ENCODE measurements at places on chromosomes 7 and 10.

DNA sequence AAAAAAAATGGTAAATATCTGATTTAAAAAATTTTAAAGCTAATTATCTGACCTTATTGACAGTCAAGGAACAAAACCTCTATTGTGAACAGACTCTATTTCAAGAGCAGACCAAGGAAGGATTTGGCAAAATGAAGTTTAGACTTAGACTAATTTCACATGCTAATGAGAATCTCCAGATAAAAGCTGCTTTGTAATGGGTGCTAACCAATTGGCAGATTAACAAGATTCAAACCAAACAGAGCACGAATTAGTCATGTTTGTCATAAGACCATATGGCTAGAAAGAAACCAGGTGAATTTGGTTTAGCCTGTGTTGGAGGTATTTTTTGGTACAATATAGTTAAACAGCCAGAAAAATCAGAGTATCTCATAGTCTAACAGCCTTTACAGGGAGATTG, 429.1 kb upstream of the NFE2L3 start:
- DNase-seq = no peak

DNA sequence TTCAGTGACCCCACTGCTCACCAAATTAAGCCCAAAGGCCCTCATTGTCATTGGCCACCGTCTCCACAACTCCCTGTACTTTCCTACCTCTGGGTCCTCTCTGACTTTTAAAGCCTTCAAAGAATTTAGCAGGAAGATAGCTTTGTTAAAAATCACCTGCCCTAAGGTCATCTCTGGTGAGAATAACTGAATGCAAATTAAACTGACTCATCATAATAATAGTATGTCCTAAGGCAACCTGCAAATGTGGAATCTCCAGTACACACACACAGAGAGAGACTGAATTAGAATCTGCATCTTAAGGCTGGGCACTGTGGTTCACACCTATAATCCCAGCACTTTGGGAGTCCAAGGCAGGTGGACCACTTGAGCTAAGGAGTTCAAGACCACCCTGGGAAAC, 24.1 kb downstream of the OAT start:
- no peak for DNase-seq

DNA sequence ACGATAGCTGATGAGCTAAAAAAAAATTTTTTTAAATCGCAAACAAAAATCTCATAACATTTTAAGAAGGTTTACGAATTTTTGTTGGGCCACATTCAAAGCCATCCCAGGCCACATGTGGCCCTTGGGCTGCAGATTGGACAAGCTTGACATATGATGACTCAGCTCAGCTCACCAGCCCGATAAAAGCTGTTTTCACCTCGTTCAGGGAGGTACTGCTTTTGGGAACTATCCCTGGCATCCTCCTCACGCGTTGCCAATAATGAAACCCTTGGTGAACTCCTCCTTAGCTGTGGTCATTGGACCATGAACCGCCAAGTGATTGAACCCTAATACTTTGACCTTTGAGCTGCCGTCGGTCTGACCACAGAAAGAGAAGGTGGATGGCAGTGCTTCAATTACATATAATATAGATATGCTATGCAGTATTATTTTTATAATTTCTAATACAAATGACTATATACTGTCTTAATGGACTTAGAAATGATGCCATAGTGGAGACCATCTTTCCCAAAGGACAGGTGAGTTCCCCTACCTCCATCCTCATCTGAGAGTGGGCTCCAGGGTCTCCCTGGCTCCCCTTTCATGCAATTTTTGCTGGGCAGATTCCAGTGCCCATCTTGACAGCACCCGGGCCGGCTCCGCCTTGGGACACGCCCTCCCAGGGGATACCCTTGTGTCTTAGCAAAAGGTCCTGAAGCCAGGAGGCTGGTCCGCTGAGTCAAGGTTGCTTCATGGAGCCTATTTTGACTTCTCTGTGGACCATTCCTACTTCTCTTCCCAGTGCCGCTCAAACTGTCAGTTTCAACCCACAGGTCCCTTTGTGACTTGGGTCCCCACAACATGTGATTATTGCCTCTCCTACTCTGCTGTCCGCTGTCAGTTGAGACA, 707.2 kb downstream of the PARD3 start:
- DNase-seq = no peak

GRCh38 chr7:97024209-97025129, at the start of gene DLX5:
Gene DLX5 (minus strand): TSS chr7:97024831. CDS start chr7:97024623, 208 bp downstream.
- DNase-seq = no peak

GRCh38 chr7:191105-191980, 1.0 kb upstream of the FAM20C start:
- DNase-seq = no peak

DNA sequence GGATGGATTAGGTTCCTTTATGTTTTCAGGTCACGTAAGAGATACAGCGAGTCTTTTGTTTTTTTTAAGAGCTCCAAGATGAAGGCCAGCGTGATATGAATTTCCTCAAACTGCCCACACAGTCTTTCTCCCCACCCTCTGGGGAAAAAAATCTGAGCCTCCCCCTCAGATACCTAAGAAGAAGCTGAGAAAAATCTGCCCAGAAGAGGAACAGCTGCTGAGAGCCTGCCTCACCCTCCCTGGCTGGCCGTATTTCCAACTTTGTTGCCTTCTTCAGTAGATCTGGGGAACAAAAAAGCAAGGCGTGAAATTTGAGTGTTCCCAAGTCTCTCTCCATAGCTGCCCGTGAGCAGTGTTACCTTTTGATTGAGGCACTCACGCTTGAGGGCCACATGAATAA, 208.1 kb downstream of the KIAA1217 start:
- no peak for DNase-seq

DNA sequence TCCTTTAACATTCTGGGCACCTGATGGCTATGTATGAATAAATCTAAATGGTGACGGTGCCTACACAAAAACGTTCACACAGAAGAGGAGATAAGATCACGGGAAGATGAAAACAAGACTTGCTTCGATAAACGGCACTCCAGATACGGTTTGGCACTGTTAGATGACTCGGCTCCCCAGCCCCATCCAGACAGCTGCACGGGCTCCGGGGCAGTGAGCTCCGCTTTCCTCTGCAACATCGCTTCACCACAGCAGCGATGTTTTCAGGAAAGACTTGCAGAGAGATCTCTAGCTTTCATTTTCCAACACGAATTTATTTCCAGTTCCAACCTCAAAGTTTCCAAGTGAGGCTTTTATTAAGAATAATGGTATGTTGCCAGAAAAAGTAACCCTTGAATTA, 132.1 kb downstream of the KLF6 start:
- DNase-seq = no peak

- no peak for DNase-seq
These were observed 42.7 kb upstream of the PLEKHA1 start for GRCh38 chr10:122331615-122332446.

DNA sequence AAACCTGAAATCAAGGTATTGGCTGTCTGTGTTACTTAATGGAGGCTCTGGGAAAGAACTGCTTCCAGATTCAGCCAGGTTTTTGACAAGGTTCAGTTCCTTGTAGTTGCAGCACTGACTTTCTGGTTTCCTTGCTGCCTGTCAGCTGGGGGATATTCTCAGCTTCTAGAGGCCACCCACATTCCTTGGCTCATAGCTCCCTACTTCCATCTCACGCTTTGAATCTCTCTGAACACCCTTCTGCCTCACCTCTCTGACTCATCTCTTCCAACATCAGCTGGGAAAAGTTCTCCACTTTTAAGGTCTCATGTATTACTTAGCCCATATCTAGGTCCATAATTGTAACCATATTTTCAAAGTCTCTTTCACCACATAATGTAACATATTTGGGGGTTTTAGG, 22.9 kb upstream of the GPR22 start:
- no peak for DNase-seq

- no peak for DNase-seq
These were observed 59.1 kb downstream of the STK32C start for GRCh38 chr10:132248455-132249225.

DNA sequence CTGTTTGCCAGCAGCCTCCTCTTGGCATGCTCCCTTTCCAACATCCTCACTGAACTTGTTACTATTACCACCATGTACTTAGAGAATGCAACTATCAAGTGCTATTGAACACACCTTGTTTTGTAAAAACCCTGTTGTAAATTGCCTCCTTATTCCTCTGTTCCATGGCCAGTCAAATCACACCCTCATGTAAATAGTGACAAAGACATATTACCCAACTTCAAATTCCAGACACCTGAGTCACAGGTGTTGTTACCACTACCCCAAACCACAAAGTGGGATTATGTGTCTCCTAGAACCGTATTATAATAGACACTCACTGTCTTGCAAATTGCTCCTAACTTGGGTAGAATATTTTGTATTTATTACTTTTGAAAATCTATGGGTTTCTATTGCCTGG, 263.2 kb upstream of the C7orf33 start:
- no peak for DNase-seq

DNA sequence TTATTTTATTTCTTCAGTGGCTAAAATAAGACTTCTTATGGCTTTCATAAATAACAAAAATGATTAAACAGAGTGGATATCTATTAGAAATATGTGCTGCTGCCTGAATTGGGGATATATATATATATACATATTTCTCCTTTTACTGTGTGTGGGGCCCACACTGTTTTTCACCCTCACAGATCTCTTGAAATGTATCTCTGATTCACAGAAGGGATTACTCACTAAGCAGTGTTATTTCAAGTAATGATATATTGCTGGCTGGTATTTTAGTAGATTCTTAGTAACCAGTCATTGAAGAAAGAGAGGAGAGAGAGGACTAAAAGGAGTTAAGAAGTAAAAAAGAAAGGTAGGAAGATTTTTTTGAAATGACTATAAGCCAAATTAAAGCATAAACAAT, 308.6 kb upstream of the NRP1 start:
- DNase-seq = no peak

DNA sequence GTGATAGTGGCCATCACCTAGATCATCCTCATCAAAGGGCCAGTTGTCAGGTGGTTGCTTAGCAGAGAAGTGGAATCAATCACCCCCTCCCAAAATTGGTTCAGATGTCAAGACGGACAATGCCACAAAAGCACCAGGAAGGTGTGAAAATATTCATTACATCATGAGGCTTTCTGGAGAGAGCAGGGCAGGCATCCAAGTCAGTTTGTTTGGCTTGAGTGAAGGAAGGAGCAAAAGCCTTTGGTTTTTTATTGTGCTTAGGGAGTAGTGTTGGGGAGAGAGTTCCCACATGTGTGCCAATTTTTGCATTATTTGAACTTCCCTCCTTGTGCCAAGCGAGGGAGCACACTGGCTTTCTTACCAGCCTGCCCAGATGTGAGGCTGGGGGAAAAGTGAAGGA, 1082.9 kb downstream of the LRMDA start:
- no peak for DNase-seq

- DNase-seq = no peak
These were observed 1.5 kb downstream of the UBTD1 start for GRCh38 chr10:97500297-97500575.

- DNase-seq = no peak
These were observed 37.4 kb downstream of the C7orf33 start for GRCh38 chr7:148628011-148628410.

DNA sequence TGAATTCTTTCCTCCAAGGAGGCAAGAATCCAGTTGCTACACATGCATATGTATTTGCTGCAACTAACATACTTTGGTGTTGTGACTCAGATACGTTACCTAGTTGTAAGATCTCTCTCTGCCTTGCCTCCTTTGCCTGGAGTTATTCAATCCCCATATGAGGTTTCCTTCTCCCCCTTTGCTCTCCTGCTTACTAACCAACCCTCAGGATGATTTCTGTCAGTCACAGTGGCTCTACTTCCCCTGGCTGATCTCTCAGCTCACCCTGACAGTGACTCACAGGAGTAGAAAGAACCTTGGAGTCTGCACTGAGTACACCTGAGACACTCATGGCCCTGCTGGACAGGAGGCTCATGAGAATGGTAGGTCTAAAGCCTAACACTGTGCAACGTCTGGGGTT, 92.0 kb downstream of the TMEM106B start:
- no peak for DNase-seq

Measured in GM12864 (cell line).